ENCODE measurements at places on chromosomes 12 and 14. TPM values are rescaled to one million over a fixed set of nuclear protein-coding genes. Genes with fewer than 3 reads are reported as not detected.

MIP gene
- not detected for total RNA-seq

CD163 gene
- total RNA-seq, result 73.1 TPM

CCDC196 gene
- total RNA-seq, result not detected

SERPINA10 gene
- total RNA-seq, result not detected

COCH gene
- total RNA-seq, result 1.4 TPM

B4GALNT3 gene
- 1.8 TPM for total RNA-seq

A2M gene
- 426 TPM for total RNA-seq

GPD1 gene
- total RNA-seq, result 0.15 TPM

CLMN gene
- total RNA-seq, result 11.7 TPM

SLC5A8 gene
- total RNA-seq, result 0.25 TPM

LMNTD1 gene
- total RNA-seq, result 0.27 TPM

GRIP1 gene
- 0.36 TPM for total RNA-seq

GDF3 gene
- total RNA-seq, result 0.24 TPM

RNFT2 gene
- 2.8 TPM for total RNA-seq

DCAF5 gene
- 50.1 TPM for total RNA-seq

MUCL1 gene
- not detected for total RNA-seq

CCDC63 gene
- not detected for total RNA-seq

SPIC gene
- not detected for total RNA-seq

KRT73 gene
- total RNA-seq, result not detected

YLPM1 gene
- total RNA-seq, result 92.4 TPM

PAPLN gene
- total RNA-seq, result 13.3 TPM

CIDEB gene
- total RNA-seq, result 22.6 TPM

FAM90A1 gene
- 0.12 TPM for total RNA-seq

THTPA gene
- 14.6 TPM for total RNA-seq

ZFHX2 gene
- total RNA-seq, result 2.3 TPM

TAC3 gene
- total RNA-seq, result not detected

SRSF9 gene
- 126 TPM for total RNA-seq

IQSEC3 gene
- total RNA-seq, result 10.0 TPM

DTX1 gene
- total RNA-seq, result 1.6 TPM

CLEC9A gene
- not detected for total RNA-seq

GPR132 gene
- 0.94 TPM for total RNA-seq

MYF5 gene
- not detected for total RNA-seq

SETD3 gene
- total RNA-seq, result 72.2 TPM

CAPS2 gene
- total RNA-seq, result 19.7 TPM

TBC1D30 gene
- 2.7 TPM for total RNA-seq

C14orf39 gene
- total RNA-seq, result 0.84 TPM

KCNA1 gene
- not detected for total RNA-seq

PTPRQ gene
- 0.05 TPM for total RNA-seq

REM2 gene
- total RNA-seq, result 0.56 TPM

CIPC gene
- total RNA-seq, result 13.7 TPM

SSPN gene
- total RNA-seq, result 38.2 TPM

Data from ovary (tissue), 10 donors.